ENCODE measurements at places on chromosomes 3 and 15.

- no peak for DNase-seq
Observed at GRCh38 chr3:122536632-122537001, 21.9 kb upstream of the KPNA1 start.

DNA sequence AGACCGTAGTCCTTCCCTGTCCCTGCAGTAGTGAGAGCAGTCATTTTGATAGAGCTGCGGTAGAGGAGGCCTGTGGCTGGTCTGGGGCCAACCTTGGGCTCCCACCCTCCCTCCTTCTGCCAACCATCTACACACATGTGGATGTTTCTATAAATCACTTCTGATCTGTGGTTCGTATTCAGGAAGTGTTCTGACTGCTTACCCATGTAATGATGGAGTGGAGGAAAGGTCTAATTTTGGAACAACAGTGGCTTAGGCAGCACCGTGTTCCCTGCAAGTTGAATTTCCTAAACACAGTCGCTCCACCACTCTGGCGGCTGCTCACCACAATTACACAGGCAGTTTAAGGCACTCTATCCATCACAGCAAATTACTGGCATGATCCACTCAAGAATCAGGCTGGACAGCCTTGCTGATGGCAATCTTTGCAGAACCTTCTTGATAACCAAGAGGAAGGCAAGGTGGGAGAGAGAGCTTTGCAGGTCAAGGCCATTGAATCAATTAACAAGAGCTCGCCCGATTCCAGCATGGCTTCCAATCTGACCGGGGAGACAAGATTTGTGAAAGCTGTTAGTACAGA lies 104.7 kb upstream of the VEPH1 start:
- no peak for DNase-seq

DNA sequence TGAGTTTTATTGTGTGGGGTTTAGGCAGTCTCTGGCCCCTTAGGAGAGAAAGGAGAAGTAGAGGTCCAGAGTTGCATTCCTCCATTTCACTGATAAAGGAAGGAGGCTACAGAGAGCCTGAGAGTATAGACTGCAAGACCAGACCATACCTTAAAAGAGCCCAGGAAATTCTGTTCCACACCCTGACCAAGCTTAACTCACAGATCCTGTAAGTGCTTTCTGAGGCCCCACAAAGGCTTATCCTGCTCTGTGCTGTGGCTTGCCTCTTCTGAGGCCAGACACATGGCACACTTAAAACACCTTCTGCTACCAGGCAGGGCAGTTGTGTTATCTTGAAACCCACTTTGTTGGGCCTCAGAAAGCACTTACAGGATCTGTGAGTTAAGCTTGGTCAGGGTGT lies 39.2 kb upstream of the LEKR1 start:
- no peak for DNase-seq

DNA sequence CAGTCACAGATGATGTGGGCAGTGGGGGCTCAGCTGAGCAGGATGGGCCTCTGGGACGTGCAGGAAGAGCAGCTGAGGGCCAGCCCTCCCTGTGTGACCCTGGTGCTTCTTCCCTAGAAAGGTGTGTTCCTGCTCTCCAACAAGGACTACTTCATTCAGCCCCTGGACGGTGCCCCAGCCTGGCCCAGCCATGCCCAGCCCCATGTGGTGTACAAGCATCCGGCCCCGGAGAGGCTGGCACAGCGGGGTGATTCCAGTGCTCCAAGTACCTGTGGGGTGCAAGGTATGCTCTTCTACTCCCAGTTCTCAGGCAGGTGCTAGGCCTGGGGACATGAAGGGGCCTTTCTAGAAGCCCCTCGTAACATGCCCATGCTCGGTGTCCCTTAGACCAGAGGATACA lies 38.3 kb downstream of the SAXO2 start:
- DNase-seq, result no peak

DNA sequence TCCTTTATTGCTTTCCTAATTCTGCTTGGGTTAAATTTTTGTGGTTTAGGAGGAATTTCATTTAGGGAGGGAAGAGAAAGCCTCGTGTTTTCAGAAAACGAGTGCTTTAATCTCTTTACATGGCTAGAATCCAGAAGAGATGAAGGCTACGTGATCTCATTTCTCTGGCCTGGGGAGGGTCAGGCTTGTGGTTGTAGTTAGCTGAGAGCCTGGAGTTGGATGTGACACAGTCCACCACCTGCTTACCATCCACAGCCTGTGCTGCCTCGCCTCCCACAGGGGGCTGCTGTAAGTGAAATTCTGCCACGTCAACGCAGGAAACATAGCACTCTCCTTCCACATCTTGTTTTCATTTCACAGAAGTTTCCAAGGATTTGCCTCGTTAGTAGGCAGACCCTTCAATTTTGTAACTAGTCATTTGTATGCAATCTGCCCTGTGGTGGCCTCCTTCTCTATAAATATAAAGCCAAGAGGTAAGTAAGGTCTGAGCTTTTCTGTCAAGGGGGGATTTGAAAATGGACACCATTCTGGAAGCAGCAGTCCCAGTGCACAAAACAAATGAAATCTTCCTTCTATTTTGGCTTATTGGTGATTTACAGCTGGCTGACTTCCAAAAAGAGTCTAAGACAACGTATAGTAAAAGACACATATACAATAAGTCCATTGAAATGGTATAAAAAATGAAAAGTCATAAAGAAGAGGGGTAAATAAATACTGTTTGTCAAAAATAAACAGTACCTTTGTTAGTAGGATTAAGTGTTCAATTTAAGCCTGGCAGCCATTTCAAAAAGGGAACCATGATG lies 3.4 kb downstream of the GXYLT2 start:
- no peak for DNase-seq

DNA sequence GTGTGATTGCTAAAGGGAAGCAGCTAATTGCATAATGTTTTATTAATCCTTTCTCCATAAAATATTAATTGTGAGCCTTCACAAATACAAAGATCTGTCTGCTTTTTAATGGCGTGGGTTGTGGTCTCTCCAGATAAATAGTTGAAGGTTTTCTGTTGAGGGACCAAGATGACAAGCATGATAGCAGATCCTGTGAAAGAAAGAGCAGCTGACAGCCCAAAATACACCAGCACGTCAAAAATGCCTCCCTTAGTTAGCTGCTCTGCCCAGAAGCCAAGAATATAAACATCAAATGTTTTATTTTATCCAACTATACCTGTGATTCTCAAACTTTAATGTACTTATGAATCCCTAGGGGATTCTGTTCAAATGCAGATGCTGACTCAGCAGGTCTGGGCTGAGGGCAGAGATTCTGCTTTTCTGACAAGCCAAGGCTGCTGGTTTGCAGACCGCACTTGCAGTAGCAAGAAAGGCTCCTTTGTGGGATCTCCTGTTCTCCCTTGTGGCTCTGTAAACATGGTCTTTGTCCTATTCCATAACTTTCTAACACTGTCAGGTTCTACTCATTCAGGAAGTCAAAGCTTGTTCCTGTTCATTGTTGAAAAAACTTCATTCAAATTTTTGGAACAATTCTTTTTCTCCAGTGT lies 119.1 kb upstream of the SLC25A36 start:
- DNase-seq, result no peak

DNA sequence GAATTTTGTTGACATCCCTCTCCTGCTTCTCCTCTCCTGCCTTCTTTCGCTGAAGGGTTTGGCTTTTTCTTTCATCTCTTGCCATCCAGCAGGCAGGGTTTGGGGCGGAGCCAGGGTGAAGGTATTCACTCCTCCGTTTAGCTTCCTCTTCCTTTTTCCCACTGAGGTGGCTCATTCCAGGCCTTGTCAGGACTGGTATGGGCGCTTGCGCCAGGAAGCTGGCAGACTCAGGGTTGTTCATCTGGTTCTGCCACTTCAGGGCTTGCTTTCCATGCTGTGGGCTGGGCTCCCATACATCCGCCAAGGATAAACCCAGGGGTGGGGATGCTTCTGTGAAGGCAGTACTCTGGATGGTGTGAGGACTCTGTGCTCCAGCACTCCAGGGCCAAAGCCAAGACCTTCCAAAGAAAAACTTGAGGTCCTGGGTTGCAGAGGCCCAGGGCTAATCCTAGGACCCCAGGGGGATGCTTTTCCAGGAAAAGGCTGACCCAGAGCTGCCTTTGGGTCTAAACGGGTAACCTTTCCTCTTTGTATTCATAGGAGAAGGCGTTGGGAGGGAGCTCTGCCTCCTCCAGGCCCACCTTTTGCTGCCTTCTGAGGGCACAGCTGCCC lies 7.7 kb upstream of the AMOTL2 start:
- DNase-seq, result no peak

GRCh38 chr3:161349529-161350312 lies 21.6 kb downstream of the SPTSSB start:
- DNase-seq, result no peak

GRCh38 chr3:107674371-107674770 lies 151.6 kb downstream of the BBX start:
- DNase-seq, result no peak

- DNase-seq, result no peak
Observed at GRCh38 chr15:80155001-80155377, 2.2 kb downstream of the FAH start.

DNA sequence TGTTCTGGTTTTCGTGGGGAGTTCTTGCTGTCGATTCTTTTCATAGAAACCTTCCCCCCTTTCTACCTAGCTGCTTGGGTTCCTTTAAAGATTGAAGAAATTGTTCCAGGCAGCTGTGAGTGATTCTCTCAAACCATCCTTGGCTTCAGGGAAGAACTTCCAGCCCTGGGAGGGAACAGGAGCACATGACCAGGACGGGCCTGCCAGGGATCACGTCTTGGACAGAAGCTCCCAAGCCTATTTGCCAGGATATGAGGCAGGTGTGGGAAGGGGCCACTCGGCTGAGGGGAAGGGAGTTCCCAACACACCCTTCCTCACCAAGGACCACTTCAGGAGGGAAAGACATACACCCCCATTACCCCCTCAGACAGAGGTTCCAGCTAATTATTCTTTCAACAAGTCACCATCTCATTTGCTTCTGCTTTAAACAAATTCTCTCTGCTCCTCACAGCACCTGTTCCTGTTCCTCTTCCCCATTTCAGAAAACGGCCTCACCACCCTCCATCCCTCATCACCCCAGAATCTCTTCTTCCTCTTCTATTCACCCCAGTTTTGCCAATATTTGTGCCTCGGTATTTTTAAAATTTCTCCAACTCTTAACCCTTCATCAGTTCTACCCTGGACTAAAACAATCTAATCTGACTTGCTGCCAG lies 62.5 kb downstream of the WHAMM start:
- DNase-seq, result no peak

GRCh38 chr3:25834346-25834745 lies 44.5 kb downstream of the OXSM start:
- no peak for DNase-seq

DNA sequence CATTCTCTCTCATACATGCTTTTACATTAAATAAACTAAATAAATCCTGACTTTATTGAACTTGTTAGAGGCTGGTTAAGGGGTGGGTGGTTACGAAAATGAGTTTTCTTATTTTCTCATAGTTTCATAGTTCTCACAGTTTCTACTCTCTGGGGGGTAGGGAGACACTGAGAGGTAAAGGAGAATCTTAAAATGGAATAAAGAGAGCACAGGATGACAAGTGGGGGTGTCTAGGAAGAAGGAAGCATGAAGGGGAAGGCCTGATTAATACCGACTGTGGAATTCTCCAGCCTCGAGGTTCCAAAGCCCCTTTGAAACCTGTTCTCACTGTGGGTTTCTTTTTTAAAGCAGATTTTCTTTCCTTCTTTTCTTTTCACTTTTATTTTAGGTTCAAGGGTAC lies 66.4 kb upstream of the TRA2B start:
- DNase-seq, result no peak
